ENCODE measurements at places on chromosomes 6 and 20.

GRCh38 chr6:3267162-3267561 lies 8.4 kb downstream of the PSMG4 start:
- no peak for DNase-seq

DNA sequence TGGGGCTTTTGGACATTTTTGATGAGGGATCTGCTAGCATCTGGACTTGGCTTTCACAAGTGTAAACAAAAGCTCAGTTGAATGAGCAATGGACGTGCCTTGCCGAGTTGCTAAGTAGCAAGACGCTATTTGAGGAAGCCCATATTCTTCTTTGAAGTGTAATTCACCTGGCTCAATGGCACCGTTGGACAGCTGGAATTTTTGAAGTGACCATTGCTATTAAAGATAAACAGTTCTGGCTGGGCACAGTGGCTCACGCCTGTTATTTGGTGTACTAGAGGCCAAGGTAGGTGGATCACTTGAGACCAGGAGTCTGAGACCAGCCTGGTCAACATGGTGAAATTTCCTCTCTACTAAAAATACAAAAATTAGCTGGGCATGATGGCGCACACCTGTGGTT lies 88.8 kb upstream of the SOX4 start:
- DNase-seq: no peak

GRCh38 chr6:156455847-156456246 lies 321.3 kb upstream of the ARID1B start:
- DNase-seq: no peak

DNA sequence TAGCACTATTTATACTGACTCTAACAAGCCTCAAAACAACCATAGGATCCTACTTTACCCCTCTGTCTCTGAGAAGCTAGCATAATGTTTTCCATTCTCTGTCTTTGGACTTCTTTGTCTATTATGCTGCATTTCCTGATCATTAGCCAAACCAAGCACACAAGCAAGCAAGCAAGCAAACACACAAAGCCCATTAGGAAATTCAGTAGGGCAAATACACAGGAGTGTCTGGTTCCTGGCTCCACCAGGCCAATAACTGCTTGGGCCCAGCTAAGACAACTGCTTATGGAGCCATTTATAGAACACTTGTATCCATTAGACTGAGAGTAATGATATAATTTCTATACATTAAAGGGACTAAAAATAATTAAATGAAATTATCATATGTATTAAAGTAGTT lies 952.9 kb upstream of the EPHA7 start:
- DNase-seq: no peak

GRCh38 chr6:158916617-158917016 lies 83.4 kb downstream of the RSPH3 start:
- no peak for DNase-seq

- DNase-seq: no peak
These were observed 88.0 kb downstream of the PTPRK start for GRCh38 chr6:128432394-128432793.

DNA sequence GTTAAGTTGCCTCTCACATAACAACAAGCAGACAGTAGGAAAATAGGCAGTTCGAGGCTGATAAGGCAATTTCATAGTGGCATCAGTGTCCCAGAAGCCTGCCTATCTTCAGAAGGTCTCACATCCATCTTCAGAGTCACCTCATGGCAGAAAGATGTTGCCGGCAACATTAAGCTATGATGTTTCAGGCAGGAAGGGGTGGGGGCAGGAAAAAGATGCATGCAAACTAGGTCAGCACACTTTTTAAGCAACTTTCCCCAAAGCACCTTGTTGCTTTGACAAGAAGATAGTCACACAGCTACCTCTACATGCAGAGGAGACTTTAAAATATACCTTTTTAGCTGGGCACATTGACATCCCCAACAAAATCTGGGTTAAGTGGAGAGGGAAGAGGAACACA lies 43.2 kb upstream of the SMIM8 start:
- no peak for DNase-seq

GRCh38 chr20:18138266-18138582 lies 561 bp downstream of the KAT14 start:
- no peak for DNase-seq
